ENCODE measurements at places on chromosomes 3 and 15.
A peak's percentile ranks its signal among the peaks of the same experiment; 100 is the strongest.

DNA sequence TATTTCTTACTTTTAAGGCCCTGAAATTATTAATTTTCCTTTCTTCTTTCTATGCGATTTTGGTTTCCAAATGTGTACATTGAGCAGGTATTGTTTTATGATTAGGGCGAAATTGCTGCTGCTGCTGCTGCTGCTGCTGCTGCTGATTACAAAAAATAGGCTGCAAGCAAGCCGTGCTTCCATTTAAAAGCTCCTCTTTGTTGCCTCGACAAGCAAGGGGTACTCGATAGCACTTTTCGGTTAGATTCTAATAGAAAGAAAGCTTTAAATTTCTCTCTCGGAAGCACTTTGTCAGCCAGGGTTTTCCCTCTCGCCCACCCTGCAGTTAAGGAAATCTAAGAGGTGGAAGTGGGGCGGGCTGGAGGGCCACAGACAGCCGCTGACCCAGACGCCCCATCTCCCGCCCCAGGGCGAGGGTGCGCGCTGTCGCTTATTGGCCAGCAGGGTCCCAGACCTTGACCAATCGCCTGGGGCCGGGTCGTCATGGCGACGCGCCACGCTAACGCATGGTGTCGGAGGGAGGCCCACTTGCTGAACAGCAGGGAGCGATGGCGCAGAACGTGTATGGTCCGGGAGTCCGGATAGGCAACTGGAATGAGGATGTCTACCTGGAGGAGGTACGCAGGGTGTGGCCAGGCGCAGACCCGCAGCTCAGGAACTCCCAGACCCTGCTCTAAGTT, at the start of gene CFAP161:
CFAP161 (plus strand) TSS at position 489 of the 680 bp plus-strand sequence; CDS start at position 549, 60 bp downstream.
- peak; percentile 93 for DNase-seq

- DNase-seq = peak; percentile 19
These were observed 897 bp downstream of the RAD54L2 start for GRCh38 chr3:51539291-51539941.

- DNase-seq = no peak
These were observed 116.5 kb upstream of the SLC2A2 start for GRCh38 chr3:171142985-171143384.

GRCh38 chr3:109284071-109284470, 32.2 kb downstream of the DPPA2 start:
- no peak for DNase-seq

DNA sequence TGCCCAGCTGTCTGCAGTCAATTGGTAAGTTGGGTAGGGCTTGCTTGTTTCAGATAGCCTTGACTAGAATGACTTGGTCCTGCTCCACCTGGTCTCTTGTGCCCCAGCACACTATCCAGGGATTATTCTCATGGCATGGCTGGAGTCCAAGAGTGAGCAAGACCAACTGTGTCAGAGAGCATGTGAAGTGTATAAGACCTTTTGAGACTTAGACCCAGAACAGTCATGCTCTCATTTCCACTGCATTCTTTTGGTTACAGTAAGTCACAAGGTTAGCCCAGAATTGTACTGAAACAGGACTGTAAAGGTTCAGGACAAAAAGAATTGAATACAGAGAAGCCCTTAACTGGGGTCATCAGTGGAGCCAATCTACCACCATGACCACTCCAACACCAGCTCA, 650.8 kb upstream of the ADAMTS9 start:
- no peak for DNase-seq

- no peak for DNase-seq
These were observed 48.4 kb downstream of the CHAC1 start for GRCh38 chr15:41001524-41002214.

- DNase-seq = no peak
These were observed 9.6 kb downstream of the EMC3 start for GRCh38 chr3:9976721-9977709.

DNA sequence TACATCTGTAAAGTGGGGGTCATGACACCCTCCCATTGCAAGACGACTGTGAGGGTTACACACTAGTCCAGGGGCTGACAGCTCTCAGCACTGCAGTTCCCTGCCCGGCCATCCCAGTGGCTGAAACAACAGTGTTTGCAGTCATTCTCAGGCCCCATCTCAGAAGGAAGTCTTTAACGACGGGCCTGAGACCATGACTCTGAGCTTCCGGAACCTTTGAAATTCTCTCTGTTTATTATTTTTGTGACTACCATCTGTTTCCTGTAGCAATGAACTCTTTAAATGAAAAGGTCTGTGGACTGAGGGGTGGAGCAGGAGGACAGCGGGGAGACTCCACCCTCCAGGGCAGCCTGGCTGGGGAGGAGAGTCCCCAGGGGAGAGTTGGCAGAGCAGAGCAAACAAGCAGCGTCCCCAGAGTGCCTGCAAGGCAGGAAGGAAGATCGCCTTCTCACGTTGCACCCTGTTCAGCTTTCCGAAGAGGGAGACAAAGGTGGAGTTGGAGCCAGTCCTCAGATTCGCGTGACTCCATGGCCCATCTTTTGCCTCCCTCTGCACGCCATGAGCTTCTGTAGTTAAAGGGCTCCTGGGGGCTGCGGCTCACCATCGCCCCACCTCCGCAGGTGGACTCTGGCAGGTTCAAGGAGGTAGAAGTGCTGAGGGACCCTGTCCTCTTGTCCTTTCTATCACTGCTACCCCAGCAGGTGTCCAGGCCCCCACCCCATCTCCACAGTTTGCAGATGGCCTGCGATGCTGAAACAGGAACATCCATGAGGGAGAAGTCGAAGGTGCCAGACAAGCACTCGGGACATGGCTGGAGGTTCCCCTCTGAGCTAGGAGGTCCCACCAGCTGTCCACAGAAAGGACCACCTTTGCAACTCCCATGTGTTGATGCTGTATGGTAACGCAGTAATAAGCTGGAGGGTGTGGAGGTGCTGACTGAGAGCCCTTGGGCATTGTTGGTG, 525.8 kb upstream of the PROK2 start:
- DNase-seq = no peak

DNA sequence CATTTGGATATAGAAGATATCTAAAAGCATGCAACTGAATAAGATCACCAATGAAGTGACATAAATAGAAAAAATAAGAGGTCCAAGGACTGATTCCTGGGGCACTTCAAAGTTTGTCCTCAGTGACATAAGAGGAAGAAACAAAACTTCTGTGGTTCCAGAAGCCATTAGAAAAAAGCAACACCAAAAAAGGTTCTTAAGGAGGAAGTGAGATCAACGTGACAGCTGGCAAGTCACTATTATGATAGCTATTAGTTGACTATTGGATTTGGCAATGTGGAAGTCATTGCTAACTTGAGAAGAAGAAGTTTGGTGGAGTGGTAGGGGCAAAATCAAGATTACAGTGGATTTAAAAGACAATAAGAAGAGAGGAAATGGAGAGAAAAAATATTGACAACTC, 1098.3 kb downstream of the NAALADL2 start:
- no peak for DNase-seq

All from WERI-Rb-1 (cell line).